G401 (cell line): ENCODE measurements at places on chromosomes 16 and 17. TPM values are rescaled to one million over a fixed set of nuclear protein-coding genes. Genes with fewer than 3 reads are reported as not detected.

GRCh38 chr17:77693301-77693700 lies 265.2 kb upstream of the TNRC6C start:
- no peak for DNase-seq

GRCh38 chr16:29321585-29321984 lies 84.9 kb downstream of the NPIPB11 start:
- DNase-seq, result no peak

KIF18B gene
- 22.6 and 24.4 TPM in 2 replicates for total RNA-seq

CHST4 gene
- total RNA-seq, result not detected in 2 replicates

DNA sequence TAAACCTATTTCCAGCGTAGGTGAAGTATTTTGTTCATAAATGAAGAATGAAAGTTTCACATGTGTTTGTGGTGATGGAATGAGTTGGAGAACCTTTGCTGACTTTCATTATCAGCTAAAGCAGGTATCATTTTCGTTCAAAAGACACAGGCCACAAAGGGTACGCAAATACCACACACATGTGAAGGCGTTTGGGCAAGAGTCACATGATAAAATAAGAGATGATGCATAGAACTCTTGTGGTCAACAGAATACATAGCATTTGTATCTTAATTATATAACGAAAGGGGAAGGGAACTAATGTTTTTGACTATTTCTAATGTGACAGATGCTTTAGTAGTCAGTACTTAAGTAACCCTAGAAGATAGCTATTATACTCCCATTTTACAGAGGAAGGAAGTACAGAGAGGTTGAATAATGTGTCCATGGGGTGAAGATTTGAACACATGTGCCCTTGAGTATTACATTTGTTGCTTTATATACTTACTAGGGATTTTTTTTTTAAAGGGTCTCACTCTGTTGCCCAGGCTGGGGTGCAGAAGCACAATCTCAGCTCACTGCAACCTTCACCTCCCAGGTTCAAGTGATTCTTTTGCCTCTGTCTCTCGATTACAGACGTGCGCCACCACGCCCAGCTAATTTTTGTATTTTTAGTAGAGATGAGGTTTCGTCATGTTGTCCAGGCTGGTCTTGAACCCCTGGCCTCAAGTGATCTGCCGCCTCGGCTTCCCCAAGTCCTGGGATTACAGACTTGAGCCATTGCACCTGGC lies 4.8 kb downstream of the RPA1 start:
- DNase-seq, result no peak

GRCh38 chr17:28180449-28180848 lies 138.0 kb downstream of the NLK start:
- DNase-seq, result no peak

DNA sequence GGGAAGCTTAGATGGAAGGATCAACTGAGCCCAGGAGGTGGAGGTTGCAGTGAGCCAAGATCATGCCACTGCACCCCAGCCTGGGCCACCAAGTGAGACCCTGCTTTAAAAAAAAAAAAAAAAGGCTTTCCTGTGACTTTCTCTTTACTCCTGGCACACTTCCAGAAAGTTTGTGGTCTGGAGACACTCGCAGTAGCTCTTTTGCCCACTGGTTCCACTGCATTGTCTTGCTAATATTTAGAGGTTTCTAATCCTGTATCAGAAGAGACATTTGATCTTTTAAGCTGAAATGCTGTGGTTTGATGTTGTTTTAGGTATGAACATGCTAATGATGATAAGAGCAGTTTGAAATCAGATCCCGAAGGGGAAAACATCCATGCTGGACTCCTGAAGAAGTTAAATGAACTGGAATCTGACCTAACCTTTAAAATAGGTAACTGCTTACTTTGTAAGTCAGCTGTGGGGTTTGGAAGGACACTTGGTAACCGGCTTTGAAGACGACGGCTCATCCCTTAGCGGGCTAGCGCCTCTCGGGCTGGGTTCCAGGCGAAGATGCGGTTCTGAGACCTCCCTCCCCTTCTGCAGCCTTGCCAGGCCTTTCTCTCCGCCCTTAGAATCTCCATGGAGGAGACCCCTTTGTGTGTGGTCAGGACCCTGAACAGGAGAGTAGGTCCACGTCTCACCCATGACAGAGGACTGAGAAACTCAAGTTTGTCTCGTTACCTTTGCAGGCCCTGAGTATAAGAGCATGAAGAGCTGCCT lies 23.1 kb downstream of the NTAN1 start:
- no peak for DNase-seq

DNA sequence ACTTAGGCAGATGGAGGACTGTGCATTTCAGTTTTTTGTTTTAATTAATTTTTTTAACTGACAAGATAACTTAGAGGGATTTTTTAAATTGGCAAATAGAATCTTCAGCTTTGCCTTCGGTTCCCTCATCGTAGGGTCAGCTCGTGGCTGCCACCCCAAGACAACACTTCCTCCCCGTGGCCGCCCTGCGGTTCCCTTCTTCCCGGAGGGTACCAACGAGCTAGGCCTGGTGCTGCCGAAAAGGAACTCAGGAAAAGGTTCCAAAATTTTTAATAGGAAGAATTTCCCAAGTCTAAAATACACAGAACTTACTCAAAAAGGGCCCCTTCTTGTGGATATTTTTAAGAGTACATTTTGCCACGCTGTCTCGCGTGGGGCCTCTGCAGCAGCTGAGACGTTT lies 210.4 kb upstream of the CHMP6 start:
- no peak for DNase-seq

GRCh38 chr17:79054200-79054960 lies 20.2 kb upstream of the ENGASE start:
- DNase-seq, result no peak

DNA sequence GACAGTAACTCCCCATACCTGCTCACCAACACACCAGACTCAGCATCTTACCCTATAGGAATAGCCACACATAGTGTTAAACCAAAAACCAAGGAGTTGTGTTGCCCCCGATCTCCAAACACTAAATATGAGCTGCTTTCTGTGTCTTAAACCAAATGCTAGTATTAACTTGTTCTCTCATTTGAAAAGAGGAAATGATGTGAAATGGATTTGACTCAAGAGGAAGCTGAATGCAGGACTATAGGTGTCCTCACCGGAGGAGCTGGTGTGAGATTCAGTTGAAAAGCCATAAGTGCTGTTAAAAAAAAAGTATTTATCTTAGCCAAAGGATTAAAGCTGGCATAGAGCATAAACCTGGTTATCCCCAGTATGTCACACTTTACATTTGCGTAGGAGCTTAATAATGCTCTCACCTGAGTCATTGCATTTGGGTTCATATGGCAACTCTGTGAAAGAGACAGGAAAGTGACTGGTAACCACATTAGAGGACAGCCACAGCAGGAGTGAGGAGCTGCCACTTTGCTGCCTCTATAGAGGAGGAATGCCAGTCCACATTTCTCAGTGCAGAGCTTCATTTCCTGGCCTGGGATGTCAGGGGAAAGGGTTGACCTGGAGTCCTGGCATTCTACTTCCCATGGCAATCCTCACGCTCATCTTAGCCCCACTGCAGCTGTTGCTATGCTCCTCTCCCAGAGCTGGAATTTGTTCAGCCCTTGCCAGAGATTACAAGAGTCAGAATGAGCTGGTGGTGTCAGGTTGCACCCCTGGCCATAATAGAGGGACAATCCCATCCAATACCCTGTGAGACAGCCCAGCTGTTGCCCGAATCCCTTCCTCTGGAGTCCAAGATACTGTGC lies 143.3 kb upstream of the ANKFN1 start:
- DNase-seq, result no peak

DNA sequence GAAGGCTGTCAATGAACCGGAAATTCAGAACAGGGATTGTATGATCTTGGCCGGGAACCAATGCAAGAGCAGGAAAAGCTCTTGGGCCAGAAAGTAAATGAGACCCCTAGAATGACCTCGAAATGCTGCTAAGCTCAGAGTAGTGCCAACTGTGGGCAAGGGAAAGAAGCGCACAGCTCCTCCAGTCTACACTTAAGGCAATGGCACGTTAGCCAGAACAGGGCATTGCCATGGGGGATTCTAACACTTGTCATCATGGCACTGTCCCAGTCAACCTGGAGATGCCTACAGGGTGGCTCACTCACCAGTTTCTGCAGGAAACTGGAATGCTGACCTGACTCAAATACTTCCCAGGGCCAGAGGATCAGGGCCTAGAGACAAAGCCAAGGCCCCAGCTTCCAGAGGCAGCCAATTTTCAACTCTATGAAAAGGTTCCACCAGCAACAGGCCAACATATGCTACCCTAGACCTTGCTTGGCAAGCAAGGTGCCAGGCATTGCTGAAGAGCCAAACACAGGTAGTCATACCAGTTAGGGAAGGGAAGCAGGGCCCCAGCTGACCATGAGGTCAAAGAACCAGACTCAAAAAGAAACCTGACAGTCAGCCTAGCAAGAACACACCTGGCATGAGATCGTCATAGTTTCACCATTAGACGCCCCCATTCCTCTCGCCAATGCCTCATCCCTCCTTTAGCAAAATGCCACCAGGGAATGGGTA lies 34.9 kb downstream of the ARHGAP17 start:
- DNase-seq, result peak; percentile 48

- no peak for DNase-seq
These were observed 30.3 kb upstream of the LRRC37A start for GRCh38 chr17:46264456-46265198.

DNA sequence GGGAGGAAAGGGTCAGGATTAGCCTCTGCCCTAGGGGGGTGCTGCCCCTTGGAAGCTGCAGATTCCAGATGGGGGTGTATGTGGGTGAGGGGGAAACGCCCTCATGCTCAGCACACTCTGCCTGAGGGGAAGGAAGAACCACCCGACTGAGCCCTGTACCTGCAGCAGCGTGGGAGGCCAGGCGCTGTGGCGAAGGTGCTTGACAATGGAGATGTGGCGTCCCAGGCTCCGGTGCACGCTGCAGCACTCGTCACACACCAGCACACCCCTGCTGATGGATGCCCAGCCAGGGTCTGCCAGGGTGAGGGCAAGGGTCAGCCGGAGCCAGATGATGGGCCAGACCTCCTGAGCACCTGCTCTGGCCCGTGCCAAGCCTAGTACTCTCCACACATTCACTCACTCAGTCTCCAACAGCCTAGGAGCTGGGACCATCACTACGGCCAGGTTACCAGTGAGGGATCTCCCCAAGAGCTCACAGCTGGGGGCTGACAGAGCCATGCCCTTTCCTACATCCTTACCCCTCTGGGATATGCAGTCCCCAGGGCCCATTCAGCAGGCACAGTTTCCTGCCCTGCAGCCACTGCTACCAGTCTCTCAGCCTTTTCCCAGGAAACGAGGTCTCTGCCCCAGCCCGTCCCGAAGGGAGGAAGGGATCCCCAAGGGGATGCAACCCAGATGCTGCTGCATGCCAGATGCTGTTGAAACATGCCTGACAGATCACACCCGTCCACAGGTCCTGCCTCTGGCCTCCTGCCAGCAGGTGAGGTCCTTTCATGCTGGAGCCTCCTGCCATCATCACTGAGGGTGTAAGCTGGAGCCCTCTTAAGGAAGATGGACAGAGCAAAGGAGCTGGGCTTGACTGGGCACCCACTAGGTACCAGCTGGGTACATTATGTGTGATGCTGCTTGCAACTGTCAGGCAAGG lies 5.9 kb downstream of the GIT1 start:
- DNase-seq, result no peak

GRCh38 chr17:49602783-49603182 lies 27.1 kb downstream of the NXPH3 start:
- no peak for DNase-seq

GRCh38 chr17:73196500-73196899 lies 3.6 kb downstream of the COG1 start:
- peak; percentile 77 for DNase-seq

SEPTIN1 gene
- 0.10 and 0.86 TPM in 2 replicates for total RNA-seq

DNA sequence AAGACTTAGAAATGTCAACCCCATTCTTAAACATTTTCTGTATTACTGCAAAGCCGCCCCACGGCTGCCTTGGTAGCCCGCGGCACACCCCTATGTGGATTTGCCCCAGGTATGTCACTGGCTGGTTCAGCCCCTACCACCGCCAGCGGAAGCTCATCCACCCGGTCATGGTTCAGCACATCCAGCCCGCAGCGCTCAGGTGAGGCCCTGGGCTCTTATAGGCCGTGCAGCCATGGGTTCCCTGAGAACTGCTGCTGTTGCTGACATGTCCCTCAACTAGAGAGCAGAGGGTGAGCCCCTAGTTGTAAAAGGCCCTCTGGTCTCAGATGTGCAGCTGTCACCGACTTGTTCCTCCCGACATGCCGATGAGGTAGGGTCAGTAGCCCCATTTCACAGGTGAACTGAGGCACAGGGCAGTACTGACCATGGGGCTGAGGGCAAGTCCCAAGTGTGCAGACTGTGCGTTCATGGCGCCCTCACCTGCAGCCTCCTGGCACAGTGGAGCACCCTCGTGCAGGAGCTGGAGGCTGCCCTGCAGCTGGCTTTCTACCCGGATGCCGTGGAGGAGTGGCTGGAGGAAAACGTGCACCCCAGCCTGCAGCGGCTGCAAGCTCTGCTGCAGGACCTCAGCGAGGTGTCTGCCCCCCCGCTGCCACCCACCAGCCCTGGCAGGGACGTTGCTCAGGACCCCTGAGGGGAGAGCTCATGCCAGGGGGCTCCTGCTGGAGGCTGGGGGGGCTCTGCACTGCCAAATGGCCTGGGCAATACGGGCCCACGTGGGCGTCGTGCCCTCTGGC lies 8.7 kb downstream of the CYBC1 start:
- DNase-seq, result no peak

DNA sequence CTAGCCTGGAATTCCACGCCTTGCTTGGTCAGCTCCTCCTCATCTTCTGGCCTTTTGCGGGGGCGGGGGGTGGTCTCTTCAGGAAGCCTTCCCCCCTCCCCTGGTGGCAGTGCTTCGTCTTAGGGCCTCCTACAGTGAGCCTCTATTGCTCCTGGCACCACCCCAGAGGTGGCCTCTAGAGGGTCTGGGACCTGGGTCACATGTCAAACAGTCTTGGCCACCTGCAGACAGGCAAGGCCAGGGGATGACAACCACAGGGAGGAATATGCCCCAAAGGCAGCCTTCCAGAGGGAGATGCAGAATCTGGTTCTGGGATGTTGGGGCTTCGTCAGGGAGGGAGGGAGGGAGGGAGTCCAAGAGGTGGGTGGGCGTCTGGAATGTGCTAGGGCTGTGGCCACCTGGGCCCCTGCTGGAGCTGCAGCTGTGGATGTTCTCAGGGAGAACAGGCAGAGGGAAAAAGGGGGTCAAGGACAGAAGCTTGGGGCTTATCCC lies 50.6 kb downstream of the SMPD3 start:
- DNase-seq, result no peak

- no peak for DNase-seq
These were observed 132.1 kb downstream of the CLEC16A start for GRCh38 chr16:11076259-11077018.
